ENCODE measurements at places on chromosomes 4 and X.

DNA sequence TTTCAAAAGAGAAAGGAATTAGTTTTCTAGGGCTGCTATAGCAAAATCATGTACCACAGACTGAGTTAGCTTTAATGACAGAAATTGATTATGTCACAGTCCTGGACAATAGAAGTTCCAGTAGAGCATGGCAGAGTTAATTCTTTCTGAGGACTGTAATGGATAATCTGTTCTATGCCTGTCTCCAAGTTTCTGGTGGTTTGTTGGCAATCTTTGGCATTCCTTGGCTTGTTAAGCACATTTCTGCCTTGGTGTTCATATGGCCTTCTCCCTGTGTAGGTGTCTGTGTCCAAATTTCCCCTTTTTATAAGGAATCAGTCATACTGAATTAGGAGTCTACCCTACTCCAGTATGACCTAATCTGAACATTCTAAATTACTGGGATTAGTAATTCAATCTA lies 336.1 kb upstream of the PABPC4L start:
- DNase-seq: no peak

GRCh38 chr4:153542834-153543233 lies 76.7 kb downstream of the TMEM131L start:
- no peak for DNase-seq

DNA sequence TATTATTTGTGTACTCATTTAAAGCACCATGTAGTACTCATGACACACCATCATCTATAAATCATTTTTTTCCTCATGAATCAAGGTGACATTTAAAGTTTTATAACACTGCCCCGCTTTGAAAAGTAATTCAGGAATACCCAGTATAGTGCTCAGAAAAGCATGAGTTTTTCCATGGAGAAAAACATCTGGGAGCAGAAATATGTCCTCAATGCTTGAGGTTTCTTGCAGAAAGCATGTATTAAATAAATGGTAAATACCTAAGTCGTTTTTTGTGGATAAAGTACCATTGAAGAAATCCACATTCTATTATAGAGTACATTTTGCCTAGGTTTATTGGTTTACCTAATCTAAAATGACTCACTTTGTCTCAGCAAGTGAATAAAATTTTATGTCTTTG lies 66.2 kb downstream of the UBA6 start:
- no peak for DNase-seq

GRCh38 chr4:124514588-124514987 lies 197.9 kb downstream of the ANKRD50 start:
- DNase-seq: no peak

DNA sequence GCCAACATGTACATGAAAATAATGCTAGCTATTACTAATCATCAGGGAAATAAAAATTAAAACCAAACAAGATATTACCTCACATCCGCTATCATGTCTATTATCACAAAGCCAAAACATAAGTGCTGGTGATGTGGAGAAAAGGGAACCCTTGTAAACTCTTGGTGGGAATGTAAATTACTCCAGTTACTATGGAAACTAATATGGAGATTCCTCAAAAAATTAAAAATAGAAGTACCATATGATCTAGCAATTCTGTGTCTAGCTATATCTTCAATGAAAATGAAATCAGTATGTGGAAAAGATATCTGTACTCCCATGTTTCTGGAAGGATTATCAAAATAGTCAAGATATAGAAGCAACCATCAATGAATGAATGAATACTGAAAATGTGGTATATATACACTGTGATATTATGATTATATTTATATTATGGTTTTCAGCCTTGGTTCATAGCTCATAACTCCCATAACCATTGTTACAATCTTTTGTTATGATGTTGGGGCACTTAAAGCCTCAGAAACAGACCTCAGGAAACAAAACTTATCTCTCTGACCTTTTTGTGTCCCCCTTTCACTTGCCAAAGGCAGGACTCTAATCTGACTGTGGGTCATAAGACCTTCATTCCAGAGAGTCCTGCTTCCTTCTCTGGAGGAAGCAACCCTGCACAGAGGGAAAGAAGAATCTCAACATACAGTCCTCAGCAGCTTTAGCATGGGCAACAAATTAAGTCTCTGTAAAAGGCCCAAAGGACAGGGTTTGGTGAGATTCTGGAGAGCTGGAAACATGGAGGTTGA lies 933.2 kb downstream of the ADGRL3 start:
- DNase-seq: no peak

DNA sequence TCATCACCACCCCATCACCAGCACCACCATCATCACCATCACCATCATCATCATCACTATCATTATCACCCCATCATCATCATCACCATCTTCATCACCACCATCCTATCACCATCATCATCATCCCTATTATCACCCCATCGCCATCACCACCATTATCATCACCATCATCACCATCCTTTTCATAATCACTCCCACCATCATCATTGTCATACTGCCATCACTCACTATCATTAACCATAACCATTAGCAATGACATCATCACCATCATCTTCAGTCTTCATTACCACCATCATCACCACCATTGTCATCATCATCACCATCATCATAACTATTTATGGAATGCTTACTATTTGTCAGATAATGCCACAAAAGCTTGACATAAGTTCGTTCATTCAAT lies 35.7 kb downstream of the CRMP1 start:
- DNase-seq: no peak

DNA sequence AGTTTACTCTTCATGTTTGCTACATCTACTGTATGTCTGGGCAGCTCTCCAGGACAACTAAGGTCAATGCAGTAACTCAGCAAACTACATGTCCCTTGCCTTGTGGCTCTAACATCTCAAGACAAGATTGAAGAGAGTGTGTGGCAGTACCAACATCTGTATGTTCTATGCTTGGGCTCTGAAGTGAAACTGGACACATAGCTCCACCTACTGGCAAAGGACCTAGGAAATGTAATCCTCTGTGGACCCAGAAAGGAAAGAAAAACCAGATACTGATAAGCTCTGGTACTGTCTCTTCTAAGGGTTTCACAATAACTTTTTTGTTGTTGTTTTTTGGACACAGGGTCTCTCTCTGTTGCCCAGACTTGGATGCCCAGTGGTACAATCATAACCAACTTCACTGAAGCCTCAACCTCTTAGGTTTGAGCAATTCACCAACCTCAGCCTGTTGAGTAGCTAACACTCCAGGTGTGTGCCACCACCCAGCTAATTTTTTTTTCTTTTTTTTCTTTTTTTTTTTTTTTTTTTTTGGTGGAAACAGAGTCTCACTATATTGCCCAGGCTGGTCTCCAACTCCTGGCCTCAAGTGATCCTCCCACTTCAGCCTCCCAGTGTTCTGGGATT lies 64.1 kb downstream of the QDPR start:
- DNase-seq: peak; percentile 63

GRCh38 chr4:72553540-72554337 lies 15.3 kb downstream of the ADAMTS3 start:
- DNase-seq: no peak

DNA sequence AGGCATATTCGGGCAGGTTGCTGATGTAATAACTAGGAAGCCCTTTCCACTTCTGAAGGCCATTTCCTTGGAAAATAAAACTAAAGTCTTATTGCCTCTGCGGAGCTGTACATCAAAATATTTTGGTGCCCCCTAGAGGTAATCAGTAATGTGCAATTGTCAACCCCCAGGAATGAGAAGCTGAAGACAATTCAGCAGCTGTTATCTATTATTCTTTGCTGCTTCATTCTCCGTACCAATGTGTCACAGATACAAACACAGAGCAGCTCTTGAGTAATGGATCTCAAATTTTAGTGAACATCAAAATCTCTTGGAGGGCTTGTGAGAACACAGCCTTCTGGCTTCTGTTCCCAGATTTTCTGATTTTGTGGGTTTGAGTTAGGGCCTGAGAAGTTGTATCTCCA lies 3.5 kb upstream of the SLIT2 start:
- no peak for DNase-seq

GRCh38 chr4:128517096-128517738 lies 229.6 kb upstream of the PGRMC2 start:
- DNase-seq: no peak
